ENCODE measurements at places on chromosomes 7 and 10.

DNA sequence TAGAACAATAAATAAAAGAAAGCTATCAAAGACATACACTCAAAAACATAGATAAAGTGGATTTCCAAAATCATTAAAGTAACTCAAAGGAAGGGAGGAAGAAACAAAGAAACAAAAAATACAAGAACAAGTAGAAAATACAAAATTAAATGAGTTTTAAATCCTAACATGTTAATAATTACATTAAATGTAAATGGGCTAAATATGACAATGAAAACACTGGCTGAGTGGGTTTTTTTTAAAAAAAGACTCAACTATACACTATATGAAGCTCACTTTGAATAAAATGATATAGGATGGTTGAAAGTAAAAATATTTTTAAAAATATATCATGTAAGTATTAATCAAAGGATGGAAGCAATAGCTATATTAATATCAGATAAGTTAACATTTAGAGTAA is 371.4 kb downstream of the PTPRN2 start:
- DNase-seq = no peak

DNA sequence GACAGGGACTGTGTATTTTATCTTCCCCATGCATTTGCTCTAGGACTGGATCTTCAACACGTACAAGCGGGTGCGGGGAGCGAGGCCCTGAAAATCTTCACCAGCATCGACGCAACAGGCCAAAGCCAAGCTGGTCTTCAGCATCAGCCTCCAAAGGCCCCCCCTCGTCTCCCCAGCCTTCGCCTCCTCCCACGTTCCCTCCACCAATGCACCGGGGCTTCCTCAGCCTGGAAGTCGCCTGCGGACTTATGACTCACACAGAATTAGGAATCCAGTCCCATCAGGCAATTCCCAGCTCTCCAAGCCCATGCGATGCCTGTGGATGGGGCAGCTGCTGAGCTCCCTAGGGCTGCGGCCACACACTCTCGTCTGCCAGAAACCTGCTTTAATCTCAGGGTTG is 36.3 kb upstream of the RNF32 start:
- no peak for DNase-seq

DNA sequence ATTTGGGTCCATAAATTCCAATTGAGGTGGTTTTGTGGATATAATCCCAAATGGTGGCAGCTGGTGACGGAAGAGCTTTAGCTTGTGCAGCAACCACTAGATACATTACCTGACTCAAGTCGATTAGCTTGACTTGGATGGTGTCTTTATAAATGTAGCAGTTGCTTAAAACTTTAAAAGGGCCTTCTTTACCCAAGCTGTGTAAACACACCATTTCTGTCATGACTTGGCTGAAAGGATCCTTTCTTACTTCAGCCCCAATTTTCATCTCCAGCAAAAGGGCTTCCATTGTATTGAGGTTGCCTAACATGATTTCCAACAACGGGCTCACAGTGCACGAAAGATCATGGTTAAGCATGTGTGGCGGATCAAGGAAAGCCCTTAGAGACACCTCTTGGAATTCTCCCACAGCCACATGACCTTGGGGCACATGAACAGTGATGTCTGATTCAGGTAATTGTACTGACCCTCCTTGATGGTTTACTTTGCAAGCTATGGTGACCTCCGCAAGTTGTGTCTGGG is 57.9 kb downstream of the MACC1 start:
- no peak for DNase-seq

- DNase-seq = no peak
Measured at GRCh38 chr10:103613616-103614015, 120.1 kb downstream of the NEURL1 start.

Measured in effector CD8-positive, alpha-beta T cell (primary cell).